ENCODE measurements at places on chromosomes 6 and 20. TPM values are rescaled to one million over a fixed set of nuclear protein-coding genes. Genes with fewer than 3 reads are reported as not detected.

- H3K27me3 ChIP-seq: no peaks in the 10 kb centered on the region
- no peak for DNase-seq
- H3K27ac ChIP-seq: no peak overlapping the region
- H3K4me3 ChIP-seq: no peak overlapping the region
- H3K36me3 ChIP-seq: no peaks in the 10 kb centered on the region
Observed at GRCh38 chr6:118697554-118697953, 46.2 kb upstream of the CEP85L start.

- H3K36me3 ChIP-seq: no peaks in the 10 kb centered on the region
- no peaks in the 10 kb centered on the region for H3K27me3 ChIP-seq
- no peak overlapping the region for H3K27ac ChIP-seq
- no peak overlapping the region for H3K4me3 ChIP-seq
Observed at GRCh38 chr6:150887978-150888563, 22.6 kb downstream of the MTHFD1L start.

- H3K4me3 ChIP-seq: no peak overlapping the region
- H3K27ac ChIP-seq: no peak overlapping the region
- H3K4me1 ChIP-seq: no peaks in the 10 kb centered on the region
Observed at GRCh38 chr6:15930207-15930606, 198.7 kb upstream of the MYLIP start.

GRCh38 chr6:83517500-83517899, 5.2 kb downstream of the PRSS35 start:
- DNase-seq: no peak
- no peaks in the 10 kb centered on the region for H3K36me3 ChIP-seq
- no peaks in the 10 kb centered on the region for H3K27me3 ChIP-seq
- H3K4me3 ChIP-seq: no peak overlapping the region

- no peak overlapping the region for H3K27ac ChIP-seq
- no peaks in the 10 kb centered on the region for H3K27me3 ChIP-seq
- no peaks in the 10 kb centered on the region for H3K4me1 ChIP-seq
Observed at GRCh38 chr6:127641905-127642304, 64.9 kb downstream of the C6orf58 start.

GRCh38 chr6:138007014-138007472, 100.2 kb downstream of the PERP start:
- no peak for DNase-seq
- no peaks in the 10 kb centered on the region for H3K4me1 ChIP-seq
- no peak overlapping the region for H3K27ac ChIP-seq

GRCh38 chr6:112320561-112321318, 26.4 kb upstream of the RFPL4B start:
- H3K4me3 ChIP-seq: no peak overlapping the region
- no peaks in the 10 kb centered on the region for H3K36me3 ChIP-seq
- no peaks in the 10 kb centered on the region for H3K4me1 ChIP-seq
- no peaks in the 10 kb centered on the region for H3K27me3 ChIP-seq
- no peak for DNase-seq
- H3K27ac ChIP-seq: no peak overlapping the region

Gene GGTLC1
- total RNA-seq: not detected

Gene SIRPB2
- total RNA-seq: 5.4 TPM

Gene LAMP5
- 0.44 TPM for total RNA-seq

Gene SLC22A23
- total RNA-seq: 8.0 TPM

Gene JPH2
- 3.1 TPM for total RNA-seq

All from tibial nerve (tissue), 4 donors.